ENCODE measurements at places on chromosomes 5 and 9.

DNA sequence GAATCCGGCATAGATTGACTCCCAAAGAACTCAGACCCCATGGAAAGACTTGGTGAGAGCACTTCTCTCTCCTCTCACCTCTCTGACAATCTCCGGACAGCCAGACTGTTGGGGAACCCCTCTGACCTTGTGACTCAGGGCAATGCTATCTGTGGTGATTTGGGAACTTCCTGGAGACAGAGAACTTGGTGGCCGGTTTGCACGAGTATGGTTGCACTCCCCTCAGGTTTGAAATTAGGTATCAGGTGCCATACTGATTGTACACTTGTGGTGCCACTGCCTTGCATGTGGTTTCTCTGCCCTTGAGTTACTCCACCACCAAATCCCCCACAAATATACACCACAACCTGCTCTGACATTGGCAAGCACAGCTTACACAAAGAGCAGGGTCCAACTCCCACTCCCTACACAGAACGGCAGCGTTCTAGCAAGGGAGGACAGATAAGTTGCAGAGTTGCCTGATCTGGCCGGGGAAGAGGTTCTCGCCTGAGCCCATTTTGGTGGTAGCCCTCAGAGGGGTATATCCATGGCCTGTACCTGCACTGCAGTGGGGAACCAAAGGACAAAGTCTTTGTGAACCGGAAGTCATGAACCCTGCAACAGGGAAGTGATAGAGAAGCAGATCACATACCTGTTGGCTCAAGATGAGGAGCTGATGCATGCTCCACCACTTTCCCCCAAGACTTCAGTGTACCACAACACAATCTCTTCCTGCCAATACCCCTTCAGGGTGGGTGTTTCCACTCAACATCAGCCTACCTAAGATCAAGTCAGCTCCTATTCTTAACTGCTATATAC is 255.1 kb downstream of the MCTP1 start:
- no peak for DNase-seq

- no peak for DNase-seq
These were observed 6.3 kb upstream of the EQTN start for GRCh38 chr9:27303219-27303618.

GRCh38 chr5:96054311-96055030 is 92.8 kb upstream of the ELL2 start:
- DNase-seq, result no peak

DNA sequence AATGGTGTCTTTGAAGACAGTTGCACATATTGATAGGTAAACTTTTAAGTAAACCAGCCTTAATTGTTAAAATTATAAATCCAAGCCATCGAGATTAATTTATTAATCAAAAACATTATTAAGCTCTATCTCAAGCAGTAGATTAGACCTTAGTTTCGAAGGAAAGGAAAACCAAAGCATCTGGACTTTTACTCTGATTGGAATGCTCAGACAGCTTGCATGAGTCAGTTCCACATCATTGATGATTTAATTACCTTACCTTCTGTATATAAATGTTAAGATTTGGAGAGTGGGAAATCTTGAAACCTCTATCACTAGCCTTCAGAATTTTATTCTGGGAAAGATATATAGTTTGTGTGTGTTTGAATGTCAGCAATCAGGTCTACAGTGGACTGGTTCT is 23.9 kb downstream of the DCP2 start:
- no peak for DNase-seq

- no peak for DNase-seq
These were observed 7.8 kb downstream of the LCN9 start for GRCh38 chr9:135670721-135671590.

DNA sequence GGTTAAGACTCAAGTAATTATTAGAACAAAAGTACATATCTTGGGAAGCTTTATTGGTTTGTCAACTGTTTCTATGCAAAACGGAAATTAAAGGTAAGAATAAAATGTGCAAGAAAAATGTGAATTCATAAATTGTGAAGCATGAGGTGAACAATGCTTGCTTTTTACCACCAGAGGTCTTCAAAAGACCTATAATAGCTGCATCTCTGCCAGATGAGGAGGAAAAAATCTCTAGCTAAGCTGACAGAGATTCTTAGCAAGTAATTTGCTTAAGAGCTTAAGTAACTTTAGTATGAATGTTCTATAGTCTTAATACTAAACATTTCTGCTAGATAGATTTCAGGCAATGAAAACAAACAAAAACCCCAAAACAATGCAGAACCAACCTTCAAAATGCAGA is 54.1 kb downstream of the MRPS30 start:
- DNase-seq, result no peak

GRCh38 chr5:142053426-142054151 is 40.8 kb upstream of the GNPDA1 start:
- DNase-seq, result no peak

DNA sequence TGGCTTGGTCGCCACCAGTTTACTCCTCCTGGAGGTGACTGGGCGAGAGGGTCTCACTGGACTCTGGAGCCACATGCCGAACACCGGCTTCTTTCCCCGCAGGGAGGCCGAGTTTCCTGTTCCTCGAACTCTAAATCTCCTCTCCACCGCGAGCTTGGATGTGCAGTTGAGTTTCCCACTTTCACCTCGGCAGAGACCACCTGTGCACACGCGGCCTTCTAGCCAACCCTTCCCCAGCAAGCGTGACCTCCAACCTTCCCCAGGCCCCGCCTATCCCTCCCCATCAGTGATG is 380.1 kb downstream of the IRX2 start:
- DNase-seq, result no peak

DNA sequence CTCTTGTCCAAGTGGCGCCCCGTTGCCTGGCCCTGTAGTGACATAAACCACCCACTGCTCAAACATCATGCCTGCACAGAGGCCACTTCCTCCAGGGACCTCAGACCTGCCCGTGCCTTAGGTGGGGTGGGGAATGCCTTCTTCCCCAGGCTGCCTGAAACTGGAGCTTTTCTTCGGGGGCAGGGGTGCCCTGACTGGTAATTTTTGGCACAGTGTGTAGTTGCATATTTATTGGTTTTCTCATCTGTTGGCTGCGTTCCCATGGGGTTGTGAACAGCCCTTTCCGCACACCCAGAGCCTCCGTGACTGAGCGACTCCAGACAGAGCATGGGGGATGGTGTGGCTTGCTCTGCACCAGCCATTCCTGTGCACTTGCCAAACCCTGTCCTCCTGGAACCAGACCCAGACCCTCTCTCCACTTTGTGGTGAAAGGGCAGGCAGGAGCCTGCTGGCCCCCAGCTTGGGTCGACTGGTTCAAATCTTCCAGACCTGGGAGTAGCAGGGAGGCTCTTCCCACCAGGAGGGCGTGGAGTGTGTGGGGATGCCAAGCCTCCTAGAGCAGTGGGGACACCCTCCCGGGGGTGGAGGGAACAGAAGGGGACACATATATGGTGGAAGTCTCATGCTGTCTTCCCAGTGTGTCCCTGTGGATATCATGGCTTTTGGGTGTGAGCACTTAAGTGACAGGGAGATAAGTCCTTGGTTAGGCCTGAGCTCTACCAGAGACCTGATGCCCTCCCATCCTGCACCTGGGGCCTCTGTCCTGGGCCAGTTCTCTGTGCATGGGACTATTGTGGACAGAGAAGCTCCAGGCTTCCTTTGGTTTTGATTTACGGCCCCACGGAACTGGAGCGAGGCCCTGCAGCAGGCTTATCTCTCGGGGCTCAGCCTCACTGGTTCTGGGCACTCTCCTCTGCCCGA is 39.6 kb downstream of the WNK2 start:
- no peak for DNase-seq

GRCh38 chr5:21195145-21195544 is 1207.1 kb upstream of the CDH18 start:
- DNase-seq, result no peak

GRCh38 chr5:74629326-74629725 is 11.2 kb downstream of the ENC1 start:
- DNase-seq, result no peak

DNA sequence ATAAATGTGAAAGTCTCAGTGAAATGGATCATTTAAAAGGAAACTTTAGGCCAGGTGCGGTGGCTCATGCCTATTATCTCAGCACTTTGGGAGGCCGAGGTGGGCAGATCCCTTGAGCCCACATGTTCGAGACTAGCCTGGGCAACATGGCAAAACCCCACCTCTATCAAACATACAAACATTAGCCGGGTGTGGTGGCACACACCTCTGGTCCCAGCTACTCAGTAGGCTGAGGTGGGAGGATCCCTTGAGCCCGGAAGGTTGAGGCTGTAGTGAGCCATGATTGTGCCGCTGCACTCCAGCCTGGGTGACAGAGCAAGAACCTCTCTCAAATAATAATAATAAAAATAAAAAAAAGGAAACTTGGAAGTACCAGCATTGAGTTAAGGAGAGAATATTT is 176.1 kb downstream of the HSPA4 start:
- DNase-seq, result no peak

DNA sequence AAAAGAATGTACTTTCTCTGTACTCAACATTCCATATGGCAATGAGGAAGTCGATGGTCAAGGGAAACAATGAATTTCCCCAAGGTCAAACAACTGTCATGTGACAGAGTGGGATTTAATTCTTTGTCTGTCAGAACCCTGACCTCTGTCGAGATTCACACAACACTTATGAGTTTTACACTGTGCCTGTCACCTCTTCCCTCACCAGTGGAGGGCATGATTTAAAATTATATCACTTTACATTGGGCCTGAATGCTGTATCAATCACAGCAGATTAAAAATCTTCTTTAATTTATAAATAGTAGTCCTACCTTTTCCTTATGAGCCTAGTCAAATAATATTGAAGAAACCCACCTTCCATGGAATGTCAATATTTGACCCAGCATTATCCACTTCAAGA is 276.7 kb downstream of the CDH10 start:
- DNase-seq, result no peak

GRCh38 chr5:5454391-5454790 is 31.9 kb downstream of the ICE1 start:
- DNase-seq, result no peak

- DNase-seq, result no peak
These were observed 38.0 kb upstream of the LRRC14B start for GRCh38 chr5:153256-153655.

DNA sequence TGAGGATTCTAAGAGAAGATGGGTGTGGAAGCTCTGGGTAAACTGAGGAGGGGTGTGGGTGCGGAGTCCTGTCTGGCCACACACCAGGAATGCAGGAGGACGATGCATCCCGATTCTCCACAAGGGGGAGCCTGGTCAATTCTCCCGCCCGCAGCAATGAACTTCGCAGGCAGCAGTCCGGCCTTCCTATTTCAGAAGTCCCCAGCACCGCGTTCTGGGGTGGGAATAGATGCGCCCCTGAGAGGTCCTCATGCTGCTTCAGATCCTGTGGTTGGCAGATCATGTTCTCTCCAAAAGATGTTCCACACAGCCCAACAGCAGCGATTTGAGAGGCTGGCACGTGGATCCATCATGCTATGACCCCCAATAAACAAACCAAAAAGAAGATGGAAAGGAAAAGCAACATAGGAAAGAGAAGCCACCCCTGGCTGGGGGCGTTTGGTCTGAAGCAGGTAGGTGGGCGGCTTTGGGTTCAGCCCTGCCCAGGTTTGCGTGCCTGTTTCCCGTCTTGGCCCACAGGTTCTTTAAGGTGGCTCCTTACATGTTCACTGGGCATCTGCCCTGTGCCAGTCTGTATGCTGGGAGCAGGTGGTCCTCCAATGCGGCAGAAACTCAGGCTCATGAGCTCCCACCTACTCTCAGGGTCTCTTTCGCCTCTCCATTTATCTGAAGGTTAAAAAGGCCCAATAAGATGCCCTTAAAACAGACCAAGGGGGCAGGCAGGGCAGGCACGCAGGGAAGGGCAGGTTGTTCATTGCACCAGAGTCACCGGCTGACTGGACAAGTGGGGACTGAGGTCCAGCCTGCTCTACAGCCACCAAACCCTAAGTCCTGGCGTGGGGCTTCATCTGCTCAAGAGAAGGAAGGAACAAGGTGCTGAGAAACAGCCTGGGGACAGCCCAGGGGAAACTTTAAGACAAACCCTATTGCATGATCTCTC is 171.6 kb downstream of the PAX5 start:
- no peak for DNase-seq

- DNase-seq, result no peak
These were observed 185.0 kb downstream of the SREK1 start for GRCh38 chr5:66329078-66329477.

DNA sequence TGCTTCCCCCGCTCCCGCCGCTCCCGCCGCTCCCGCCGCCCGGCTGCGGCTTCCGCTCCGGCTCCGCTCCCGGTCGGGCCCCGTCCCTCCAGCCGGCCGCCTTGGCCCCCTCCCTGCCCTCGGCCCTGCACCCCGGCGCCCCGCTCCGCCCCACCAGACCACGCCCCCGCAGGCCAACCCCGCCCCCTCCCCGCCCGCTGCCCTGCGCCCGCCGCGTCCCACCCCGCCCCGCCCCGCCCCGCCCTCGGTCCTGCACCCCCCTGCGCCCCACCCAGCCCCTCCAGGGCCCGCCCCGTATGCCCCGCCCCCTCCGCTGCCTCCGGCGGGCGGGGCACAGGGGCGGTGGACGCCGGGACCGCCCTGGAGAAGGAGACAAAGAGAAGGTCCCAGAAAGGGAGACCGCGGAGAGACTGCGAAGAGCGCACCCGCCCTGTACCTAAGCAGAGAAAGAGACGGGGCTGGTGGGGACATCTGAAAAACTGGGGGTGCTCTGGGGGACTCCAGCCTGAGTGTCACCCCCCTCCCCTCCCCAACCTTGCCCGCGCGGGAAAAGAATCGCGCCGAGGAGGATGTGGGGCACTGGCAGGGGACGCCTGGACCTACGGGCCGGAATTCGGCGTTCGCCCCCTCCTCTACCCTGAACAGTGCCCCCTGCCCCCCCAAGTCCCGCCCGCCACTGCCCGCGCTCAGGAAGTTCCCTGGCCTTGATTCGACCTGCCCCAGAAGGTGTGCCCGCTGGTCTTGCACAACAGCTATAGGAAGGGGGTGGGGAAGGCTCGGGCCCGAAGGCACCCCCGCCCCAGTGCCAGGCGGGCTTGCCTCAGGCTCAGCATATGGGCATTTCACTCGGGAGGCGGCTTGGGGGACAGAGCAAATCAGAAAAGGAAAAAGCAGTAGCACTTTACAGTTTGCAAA is 42.8 kb upstream of the STXBP1 start:
- DNase-seq, result peak; percentile 52

DNA sequence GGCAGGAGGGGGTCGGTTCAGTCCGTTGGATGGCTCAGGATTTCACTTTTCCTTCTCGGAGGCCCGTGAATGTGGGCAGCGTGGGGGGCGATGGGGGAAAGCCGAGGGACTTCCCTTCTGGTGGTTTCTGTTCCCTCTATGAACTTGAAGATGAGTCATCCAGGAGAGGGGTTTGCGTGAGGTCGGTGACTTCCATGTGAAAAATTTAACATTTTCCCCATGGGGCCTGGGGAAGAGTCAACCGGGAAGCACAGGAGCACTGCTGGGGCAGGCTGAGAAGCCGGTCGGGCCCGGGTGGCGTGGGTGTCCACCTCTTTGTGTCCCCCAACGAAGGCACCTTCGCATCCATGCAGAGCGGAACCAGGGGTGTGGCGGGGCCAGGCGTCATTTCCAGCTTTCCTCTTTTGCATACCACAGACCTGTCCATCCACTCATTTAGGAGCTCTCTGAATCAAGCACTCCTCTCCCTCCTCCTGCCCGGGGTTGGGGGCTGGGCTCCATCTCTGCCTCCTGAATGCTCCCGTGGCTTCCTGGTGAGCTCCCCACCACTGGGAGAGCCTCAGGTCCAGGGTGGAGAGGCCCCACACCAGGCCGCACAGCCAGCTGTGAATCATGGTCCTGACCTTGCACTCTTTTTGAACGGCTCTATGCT is 68.4 kb downstream of the ANKRD33B start:
- DNase-seq, result no peak
